ENCODE measurements at places on chromosomes 3 and 15. TPM values are rescaled to one million over a fixed set of nuclear protein-coding genes. Genes with fewer than 3 reads are reported as not detected.

- peak overlapping the region; percentile 80 for H3K27ac ChIP-seq
- no peak for DNase-seq
- no peaks in the 10 kb centered on the region for H3K27me3 ChIP-seq
- no peaks in the 10 kb centered on the region for H3K36me3 ChIP-seq
Measured at GRCh38 chr3:155370764-155371503, 77.5 kb upstream of the STRIT1 start.

DNA sequence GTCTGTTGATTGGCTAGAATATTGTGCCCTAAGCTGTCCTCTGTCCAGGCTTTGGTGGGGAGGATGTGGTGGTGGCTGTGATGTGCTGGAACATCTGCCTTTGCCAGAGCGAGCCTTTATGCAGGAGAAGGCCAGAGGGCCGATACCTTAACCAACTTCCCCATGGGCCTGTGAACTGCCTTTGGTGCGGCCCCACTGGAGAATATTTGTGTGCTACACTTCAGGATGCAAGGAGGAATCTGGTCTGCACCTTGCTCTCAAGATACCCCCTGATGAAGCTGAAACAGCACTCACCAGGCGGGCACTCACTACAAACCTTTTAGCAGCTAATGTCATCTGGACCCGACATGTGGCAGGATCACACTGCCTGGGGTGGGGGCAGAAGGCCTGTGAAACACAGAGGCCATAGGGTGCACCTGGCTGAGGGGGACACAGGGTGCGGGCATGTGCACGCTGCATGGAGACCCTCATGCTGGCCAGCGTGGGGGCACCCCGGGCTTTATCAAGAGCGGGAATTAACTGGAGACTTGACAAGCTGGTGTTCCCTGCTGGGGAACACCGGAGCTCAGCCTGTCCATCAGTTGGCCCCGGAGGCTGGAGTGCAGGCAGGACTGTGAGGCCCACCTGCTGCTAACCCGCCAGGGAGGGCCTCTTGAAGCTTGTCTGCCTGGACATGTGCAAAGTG is 16.4 kb downstream of the PRR23E start:
- H3K36me3 ChIP-seq: no peaks in the 10 kb centered on the region
- H3K27ac ChIP-seq: no peak overlapping the region
- peaks cover 71% of the 10 kb centered on the region for H3K27me3 ChIP-seq
- no peaks in the 10 kb centered on the region for H3K4me1 ChIP-seq

GOLGA8F gene
- total RNA-seq: not detected

HYAL2 gene
- total RNA-seq: 38.9 TPM

DNA sequence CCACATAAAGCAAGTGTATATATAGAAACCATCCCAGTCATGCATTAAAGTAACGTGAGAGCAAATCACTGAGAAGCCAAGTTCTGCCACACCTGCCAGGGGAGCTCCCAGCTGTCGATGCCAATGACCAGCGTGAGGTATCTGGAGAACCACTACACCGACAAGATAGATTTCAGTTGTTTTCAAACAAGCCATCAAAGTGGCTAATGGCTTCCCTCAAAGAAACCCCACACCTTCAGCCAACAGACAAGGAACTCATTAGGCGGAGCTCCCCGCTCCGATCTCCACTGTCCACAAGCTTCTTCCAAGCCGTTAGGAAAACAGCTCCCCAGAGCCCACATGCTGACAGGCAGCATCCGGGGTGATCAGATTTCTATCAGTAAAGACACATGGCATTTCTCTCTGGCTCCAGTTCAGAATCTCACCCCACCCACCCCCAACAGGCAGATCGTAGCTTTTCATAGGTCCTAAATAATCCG is 54.2 kb upstream of the SPATA12 start:
- DNase-seq: no peak
- peaks cover 5% of the 10 kb centered on the region for H3K27me3 ChIP-seq
- no peak overlapping the region for H3K27ac ChIP-seq
- no peaks in the 10 kb centered on the region for H3K36me3 ChIP-seq
- no peak overlapping the region for H3K4me3 ChIP-seq

PLEKHO2 gene
- total RNA-seq: 8.0 TPM

ZNF445 gene
- 11.8 TPM for total RNA-seq

Measured in left ventricle myocardium inferior (tissue), 1 donor.